ENCODE measurements at places on chromosomes 7 and 10.

- no peak for DNase-seq
These were observed 16.2 kb downstream of the BPGM start for GRCh38 chr7:134662871-134663205.

GRCh38 chr7:37162106-37162505 is 286.6 kb downstream of the ELMO1 start:
- DNase-seq, result no peak

DNA sequence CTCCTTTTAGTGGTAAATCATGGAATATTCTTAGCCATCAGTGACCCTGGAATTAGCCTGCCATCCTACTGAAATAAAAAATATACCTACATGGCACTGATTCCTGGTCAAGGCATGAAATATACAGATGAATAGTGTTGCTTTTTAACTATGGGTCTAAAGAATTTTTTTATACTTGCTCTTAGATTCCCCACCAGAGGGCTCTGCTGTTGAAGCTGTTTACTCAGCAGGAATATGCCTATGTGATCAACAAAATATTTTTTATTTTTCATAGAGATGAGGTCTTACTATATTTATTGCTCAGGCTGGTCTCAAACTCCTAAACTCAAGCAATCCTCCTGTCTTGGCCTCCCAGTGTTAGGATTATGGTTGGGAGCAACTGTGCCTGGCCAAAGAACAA is 13.5 kb downstream of the ZC3HC1 start:
- no peak for DNase-seq

DNA sequence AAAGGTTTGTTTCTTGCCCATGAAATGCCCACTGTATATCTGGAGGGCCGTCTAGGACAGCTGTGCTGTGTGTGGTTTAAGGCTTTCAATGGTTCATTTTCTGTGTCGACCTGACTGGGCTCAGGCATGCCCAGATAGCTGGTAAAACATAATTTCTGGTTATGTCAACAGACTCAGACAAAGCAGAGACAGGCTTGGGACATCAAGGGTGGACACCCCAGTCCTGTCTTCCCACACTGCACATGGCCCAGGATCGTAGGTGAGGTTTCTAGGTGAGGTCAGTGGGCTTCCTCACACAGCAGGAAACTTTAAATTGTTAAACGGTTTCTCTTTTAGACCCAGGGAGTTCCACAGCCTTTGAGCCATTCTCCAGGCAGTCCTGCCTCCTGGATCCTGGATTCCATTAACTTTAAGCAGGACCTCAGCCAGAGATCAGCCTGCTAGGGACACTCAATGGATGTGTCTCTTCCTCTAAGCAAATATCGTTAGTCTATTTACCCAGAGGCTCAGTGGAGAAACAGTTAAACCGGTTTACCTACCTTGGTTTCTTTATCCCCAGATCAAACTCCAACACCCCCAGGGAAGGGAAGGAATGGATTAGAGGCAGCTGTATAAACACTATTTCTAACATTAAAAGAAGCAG is 66.4 kb downstream of the ST8SIA6 start:
- no peak for DNase-seq

Measured in activated T-cell treated with anti-CD3 and anti-CD28 coated beads for 4 hours (primary cell).